ENCODE measurements at places on chromosomes 7 and 10. TPM values are rescaled to one million over a fixed set of nuclear protein-coding genes. Genes with fewer than 3 reads are reported as not detected.

GRCh38 chr10:5406918-5407317 lies 2.3 kb upstream of the TUBAL3 start:
- no peaks in the 10 kb centered on the region for H3K27me3 ChIP-seq
- H3K36me3 ChIP-seq, result no peaks in the 10 kb centered on the region
- no peak overlapping the region for H3K4me3 ChIP-seq
- H3K27ac ChIP-seq, result no peak overlapping the region
- no peak for DNase-seq

DNA sequence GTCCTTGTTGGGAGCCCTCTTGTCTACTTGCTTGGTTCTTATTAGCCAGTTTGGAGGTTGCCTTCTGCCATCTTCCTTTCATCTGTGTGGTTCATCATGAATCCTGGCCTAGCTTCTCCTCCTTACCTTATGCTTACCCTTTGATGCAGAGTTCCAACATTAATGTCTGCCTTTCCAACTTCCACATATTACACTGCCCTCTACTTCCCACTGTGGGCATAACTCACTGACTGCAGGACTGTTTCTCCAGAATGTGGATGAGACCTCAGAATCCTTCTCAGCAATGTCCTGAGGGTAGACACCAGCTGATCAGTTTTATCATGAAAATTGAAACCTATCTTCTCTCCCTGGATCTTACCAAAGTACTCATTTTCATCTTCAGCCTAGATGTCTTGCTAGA lies 491.0 kb downstream of the LRMDA start:
- no peak overlapping the region for H3K27ac ChIP-seq
- no peak for DNase-seq

DNA sequence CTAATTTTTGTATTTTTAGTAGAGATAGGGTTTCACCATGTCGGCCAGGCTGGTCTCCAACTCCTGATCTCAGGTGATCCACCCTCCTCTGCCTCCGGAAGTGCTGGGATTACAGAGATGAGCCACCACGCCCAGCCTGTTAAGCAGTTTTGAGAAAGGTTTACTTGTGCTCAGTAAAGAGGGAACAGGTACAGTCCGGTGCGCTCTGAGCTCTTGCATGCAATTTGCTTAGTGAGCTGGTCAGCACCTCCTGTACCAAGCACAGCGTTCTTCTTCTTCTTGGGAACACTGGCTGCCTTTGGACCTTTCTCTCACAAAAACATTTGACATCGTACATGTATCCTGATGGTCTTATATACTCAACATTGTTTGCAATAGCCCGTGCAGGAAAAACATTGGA lies 118.3 kb downstream of the AKR1D1 start:
- no peaks in the 10 kb centered on the region for H3K4me1 ChIP-seq
- DNase-seq, result no peak
- no peak overlapping the region for H3K4me3 ChIP-seq
- H3K27me3 ChIP-seq, result no peaks in the 10 kb centered on the region
- no peaks in the 10 kb centered on the region for H3K36me3 ChIP-seq
- no peak overlapping the region for H3K27ac ChIP-seq

- H3K4me1 ChIP-seq, result no peaks in the 10 kb centered on the region
- H3K27ac ChIP-seq, result no peak overlapping the region
- no peaks in the 10 kb centered on the region for H3K36me3 ChIP-seq
- H3K27me3 ChIP-seq, result no peaks in the 10 kb centered on the region
- no peak for DNase-seq
Observed at GRCh38 chr7:41298409-41298808, 404.5 kb downstream of the INHBA start.

DNA sequence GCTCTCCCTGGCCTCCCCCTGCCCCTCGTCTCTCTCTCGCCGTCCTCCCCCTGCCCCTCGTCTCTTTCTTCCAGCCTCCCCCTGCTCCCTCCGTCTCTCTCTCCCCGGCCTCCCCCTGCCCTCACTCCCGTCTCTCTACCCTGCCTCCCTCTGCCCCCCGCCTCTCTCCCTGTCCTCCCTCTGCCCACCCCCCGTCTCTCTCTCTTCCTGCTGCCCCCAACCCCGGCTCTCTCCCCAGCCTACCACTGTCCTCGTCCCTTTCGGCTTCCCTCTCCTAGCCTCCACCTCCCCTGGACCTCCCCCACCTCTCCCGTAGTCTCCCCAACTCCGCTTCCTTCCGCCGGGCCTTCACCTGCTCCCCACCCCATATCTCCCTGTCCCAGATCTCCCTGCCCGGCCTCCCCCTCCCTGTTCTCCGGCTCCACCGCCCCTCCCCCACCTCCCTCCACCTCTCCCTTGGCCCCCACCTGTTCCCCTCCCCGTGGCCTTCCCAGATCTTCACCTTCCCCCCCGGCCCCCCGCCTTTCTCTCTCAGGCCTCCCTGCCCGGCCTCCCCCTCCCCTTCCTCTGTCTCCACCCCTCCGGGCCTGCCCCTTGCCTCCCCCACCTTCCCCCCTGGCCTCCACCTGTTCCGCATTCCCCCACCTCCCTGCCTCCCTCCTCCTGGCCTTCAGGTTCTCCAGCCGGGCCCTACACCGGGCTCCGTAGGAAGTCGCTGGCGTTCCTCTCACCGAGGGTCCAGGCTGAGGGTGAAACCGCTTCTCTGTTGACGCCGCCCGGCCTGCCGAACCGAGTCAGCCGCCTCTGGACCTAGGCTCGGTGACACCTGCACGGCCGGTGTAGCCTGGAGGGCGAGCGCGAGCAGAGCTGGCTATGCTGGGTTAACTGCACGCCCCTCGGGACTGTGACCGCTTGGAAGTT lies 1.2 kb downstream of the GET4 start:
- peaks cover 38% of the 10 kb centered on the region for H3K36me3 ChIP-seq
- no peak overlapping the region for H3K27ac ChIP-seq
- peak overlapping the region; percentile 97 for H3K4me3 ChIP-seq

- no peak for DNase-seq
- no peak overlapping the region for H3K27ac ChIP-seq
- no peaks in the 10 kb centered on the region for H3K36me3 ChIP-seq
- no peaks in the 10 kb centered on the region for H3K27me3 ChIP-seq
- H3K4me1 ChIP-seq, result peaks cover 6% of the 10 kb centered on the region
Observed at GRCh38 chr7:33251301-33251700, 121.9 kb downstream of the BBS9 start.

DNA sequence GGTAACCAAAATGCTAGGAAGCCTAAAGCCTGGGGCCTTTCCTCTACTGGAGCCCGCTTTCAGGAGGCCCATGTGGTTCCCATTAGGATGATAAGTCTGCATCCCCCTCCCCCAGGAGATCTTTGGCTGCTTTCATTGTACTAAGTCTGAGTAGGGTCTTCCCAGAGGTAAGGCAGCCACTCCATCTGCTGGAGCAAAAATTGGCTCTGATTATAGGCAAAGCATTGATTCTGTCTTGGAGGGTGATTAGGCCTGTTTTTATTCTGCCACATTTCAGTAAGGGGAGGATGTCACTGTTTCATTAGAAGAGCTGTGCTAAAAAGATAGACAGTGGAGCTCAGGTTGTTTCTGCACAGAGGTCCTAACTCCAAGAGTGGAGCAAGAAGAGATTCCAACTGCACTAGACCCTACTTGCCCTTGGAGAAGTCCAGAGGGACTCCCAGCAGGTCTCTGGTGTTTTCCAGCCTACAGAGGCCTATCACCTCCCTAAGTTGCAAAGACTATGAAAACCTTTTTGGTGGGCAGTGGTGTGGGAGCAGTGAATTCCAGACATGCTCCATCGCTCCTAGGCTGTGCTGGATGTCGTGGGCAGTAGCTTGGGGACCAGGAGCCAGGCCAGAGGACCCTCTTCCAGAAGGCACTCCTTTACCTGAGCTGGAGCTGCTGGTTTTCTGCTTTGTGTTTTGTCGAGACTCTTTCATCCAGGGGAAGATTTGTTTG lies 7.1 kb upstream of the HOXA2 start:
- peaks cover 99% of the 10 kb centered on the region for H3K27me3 ChIP-seq
- no peak overlapping the region for H3K27ac ChIP-seq
- H3K4me1 ChIP-seq, result no peaks in the 10 kb centered on the region
- H3K4me3 ChIP-seq, result no peak overlapping the region
- DNase-seq, result no peak

- DNase-seq, result no peak
- no peak overlapping the region for H3K4me3 ChIP-seq
- no peaks in the 10 kb centered on the region for H3K36me3 ChIP-seq
Observed at GRCh38 chr10:15672469-15672868, 47.3 kb downstream of the ITGA8 start.

DNA sequence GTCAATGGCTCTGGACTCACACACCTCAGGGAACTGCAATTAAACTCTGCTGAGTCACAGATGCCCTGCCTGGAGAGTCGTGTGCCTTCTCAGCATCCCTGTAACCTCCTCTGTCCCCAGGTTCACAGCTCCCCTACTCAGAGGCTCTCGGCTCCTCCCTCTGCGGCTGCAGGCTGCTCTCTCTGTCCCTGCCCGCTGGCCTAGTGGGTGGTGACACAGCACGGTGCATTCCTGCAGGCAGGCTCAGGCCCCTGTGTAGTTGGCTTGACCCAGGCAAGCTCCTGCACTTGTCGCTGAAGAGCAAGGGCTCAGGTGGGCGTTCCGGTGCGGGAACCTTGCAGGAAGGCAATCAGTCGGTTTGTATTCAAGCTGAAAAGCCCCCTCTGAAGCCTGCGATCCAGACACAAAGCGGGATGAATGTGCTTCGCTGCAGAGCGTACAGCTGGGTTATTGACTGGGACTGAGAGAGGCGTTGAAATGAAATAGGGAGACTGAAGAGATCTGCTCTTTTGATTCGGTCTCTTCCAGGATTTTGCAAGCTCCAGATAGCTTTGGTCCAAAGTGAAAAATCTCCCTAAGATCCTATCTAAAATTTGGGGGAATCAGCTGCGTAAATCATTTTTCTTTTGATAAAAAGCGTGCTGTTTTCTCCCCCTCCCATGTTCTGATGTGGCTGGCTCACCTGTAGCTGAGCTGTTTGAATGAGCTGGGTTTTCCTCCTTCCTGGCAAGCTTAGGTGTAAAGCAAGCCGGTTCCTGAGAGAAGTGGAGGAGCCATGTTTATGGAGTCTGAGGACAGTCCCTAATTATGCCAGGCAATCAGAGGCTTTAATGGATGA lies 208.7 kb upstream of the PHYHIPL start:
- peak; percentile 8 for DNase-seq
- no peaks in the 10 kb centered on the region for H3K36me3 ChIP-seq
- no peak overlapping the region for H3K27ac ChIP-seq

Gene HOXA1
- total RNA-seq, result not detected

Gene ELFN1
- 4.5 TPM for total RNA-seq

All from heart right ventricle (tissue), 16 donors.